Right ventricle myocardium superior (tissue), 1 donor: ENCODE measurements at places on chromosomes 5 and 9.

- DNase-seq: no peak
These were observed 24.4 kb upstream of the GRAMD2B start for GRCh38 chr5:126398791-126399190.

DNA sequence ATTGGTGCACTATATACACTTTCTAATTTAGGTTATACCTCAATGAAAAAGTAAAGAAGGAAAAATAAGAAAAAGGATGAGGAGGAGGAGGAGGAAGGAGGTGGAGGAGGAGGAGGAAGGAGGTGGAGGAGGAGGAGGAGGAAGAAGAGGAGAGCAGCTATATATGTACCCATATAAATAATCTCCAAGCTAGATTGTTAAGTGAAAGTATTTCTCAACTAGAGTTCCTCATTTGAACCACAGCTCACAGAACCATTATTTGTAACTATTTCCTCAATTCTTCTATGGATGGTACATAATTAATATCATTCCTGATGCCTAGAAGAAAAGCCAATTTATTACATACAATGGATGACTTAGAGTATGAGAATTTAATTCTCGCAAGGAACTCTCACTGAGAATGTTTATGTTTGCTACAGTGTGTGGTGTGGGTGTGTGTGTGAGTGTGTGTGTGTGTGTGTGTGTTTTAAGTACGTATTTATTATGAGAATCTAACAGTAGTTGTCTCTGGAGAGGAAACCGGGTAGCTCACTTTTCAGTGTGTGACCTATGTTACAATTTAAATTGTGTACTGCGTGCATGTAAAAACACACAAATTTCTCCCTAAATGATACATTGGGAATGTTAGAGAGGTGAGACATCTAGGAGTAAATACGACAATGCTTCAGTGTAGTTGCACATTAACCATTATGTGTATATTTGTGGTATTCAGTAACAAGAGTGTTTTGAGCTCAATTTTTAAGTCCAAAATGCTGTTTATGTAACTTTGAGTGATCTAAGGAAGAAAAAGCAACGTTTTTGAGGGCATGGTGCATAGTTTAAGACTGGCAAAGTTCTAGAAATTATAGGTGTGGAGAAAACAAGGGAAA lies 20.2 kb upstream of the NREP start:
- no peak for DNase-seq

DNA sequence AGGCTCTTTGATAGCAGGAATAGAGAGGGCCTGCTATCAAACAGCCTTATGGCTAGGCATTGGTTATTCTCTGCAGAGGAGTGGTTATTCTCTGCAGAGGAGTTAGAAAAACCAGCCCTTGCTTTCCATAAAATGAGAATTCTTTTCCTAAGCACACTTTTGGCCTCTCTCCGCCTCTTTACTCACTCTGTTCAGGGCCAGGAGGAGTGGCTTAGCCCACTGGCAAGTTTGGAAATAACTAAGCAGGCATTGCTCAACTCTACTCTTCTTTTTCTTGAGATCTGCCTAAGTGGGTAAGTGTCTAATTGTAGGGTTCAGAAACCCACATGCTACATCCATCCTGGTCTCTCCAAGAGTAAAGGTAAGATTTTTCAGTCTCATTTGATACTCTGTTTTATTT lies 341.7 kb downstream of the KIAA0825 start:
- no peak for DNase-seq

GRCh38 chr5:55911784-55912653 lies 60.9 kb downstream of the IL31RA start:
- no peak for DNase-seq

GRCh38 chr9:15426019-15426418 lies 3.3 kb downstream of the SNAPC3 start:
- no peak for DNase-seq

- no peak for DNase-seq
These were observed 134.7 kb upstream of the ZNF608 start for GRCh38 chr5:124880903-124881697.

DNA sequence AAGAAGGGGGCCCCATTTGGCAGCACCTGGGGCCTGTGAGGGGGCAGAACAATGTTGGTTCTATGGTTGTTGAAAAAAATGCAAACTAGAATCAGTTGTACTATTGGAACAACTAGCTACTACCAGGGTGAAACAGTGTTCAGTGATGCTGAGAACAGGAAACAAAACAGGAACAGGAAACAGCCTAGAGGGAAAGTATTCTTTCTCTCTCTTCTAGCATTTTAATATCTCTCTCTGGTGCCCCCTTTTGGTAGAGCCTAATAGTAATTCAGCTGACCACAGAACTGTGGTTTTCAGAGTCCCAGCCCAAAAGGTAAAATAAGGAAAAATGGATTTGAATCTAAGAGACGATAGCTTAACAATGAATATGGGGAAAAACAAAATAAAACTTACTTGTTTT lies 138.0 kb upstream of the KCNN2 start:
- no peak for DNase-seq

DNA sequence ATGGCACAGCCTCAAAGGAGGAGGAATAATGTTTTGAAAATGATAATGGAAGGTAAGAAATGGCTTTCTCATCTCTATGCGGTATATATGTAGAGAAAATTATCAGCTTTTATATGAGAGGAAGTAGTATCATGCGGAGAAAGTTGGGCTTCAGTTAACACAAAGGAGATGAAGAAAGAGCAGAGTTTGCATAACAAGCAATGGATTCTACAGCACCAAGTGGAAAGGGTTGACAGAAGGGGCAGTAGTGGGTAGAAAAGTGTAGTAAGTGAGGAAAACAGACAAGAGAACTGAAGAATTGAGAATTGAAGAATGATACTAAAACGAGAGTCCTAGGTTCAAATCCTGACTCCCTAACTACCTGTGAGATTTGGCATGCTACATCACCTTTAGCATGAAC lies 51.0 kb downstream of the GNG10 start:
- no peak for DNase-seq
